NCI-H510A treated with DMSO at 0.1 percent for 48 hours (cell line): ENCODE measurements at places on chromosomes 6 and 20.

DNA sequence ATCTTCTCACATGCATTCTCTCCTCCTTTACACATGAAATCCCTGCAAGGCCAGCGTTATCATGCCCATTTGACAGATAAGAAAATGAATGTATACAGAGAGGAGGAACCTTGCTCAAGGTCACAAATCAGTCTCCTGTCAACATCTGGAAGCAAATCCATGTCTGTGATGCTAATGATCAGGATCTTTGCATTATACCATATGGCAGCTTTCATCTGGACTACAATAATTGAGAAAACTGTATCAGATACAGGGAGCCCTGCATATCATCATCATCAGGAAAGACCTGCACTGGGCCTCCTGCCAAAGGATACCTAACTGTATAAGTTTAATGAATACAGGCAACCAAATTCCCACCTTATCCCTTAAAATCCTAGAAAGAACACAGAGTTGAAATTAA, 213.7 kb downstream of the PTPRT start:
- no peak for DNase-seq

- DNase-seq = no peak
Measured at GRCh38 chr6:166439366-166440091, 56.8 kb upstream of the MPC1 start.

GRCh38 chr6:44230034-44230675, 6.8 kb downstream of the SLC29A1 start:
- no peak for DNase-seq

DNA sequence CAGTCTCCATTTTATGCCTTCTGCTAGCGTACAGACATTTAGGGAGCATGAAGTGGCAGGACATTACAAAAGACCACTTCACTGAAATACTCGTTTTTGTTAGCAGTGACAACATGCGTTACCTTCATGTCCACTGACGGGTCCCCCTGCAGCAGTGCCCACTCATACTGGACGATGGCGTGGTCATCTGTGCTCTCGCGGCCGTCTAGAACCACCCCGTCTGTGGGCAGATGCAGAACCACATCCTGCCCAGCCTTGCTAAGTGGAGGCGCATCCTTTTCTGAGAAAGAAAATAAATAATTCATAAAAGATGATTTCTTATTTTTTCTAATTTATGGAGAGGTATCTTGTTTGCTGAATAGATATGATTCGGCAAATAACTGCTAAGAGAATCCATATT, 11.3 kb downstream of the LRP11 start:
- DNase-seq = no peak

GRCh38 chr6:142918339-142919042, 26.5 kb downstream of the HIVEP2 start:
- DNase-seq = no peak

DNA sequence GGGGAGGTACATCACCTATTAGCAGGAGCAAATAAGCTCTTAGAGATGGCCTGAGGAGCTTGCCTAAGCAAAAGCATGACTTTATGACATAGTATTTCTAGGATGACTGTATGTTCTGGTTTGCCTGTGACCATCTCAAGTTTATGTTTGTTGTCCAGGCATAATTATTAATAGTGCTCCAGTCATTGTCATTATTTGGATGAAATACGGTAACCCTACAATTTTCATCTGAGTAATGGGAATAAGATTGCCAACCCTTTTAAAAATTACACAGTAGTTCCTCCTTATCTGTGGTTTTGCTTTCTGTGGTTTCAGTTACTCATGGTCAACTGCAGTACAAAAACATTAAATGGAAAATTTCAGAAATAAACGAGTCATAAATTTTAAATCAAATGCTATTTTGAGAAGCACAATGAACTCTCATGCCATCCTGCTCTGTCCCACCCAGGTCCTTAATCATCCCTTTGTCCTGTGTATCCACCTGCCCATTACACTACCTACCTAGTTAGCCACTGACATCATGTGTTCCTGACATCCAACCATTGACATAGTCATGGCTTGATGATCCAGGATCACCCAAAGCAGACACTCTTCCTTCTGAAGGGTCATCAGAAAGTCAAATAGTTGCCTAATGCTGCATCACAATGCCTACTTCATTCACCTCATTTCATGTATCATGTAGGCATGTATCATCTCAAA, 27.0 kb upstream of the TFB1M start:
- no peak for DNase-seq

DNA sequence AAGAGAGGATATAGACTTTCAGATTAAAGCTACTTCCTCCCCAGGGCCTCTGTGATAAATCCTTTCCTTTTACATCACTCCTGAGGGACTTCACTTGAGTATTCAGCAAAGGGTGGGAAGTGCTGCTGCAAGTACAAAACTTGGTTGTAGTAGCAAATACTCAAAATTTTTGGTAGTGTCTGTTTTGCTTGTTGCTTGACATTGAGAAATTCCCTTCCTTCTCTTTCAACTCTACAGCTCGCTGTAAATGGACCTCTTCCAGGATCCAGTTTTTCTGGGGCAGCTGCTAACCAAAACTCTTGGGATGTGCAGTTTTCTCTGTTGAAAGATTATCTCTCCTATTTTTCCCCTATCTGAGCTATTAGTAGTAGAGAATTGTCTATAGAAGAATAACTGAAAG, 472.0 kb downstream of the CD109 start:
- DNase-seq = no peak

GRCh38 chr20:23159947-23160318, 73.8 kb upstream of the CD93 start:
- DNase-seq = peak; percentile 63

- DNase-seq = no peak
Measured at GRCh38 chr6:17536586-17536985, 63.5 kb upstream of the FAM8A1 start.

- no peak for DNase-seq
Measured at GRCh38 chr6:44264154-44265006, 971 bp downstream of the NFKBIE start.
